ENCODE measurements at places on chromosomes 3 and 15.

DNA sequence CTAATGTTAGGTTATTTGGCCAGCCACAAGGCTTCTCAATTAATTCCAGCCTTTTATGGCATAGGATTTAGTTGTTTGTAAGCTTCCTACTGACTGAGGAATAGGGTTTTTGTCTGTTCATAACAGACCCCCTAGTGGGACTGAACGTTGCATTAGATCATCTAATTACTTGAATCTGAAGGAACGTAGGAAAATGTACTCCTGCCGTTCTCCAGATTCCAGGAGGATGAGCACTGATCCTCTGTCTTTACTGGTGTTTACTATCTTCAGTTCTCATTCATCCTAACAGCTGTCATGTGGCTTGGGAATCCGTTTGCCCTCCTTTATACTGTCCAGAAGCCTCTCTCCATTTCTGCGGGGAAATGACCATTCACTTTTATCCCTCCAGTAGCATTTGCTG lies 52.7 kb downstream of the RAD54L2 start:
- DNase-seq = no peak

DNA sequence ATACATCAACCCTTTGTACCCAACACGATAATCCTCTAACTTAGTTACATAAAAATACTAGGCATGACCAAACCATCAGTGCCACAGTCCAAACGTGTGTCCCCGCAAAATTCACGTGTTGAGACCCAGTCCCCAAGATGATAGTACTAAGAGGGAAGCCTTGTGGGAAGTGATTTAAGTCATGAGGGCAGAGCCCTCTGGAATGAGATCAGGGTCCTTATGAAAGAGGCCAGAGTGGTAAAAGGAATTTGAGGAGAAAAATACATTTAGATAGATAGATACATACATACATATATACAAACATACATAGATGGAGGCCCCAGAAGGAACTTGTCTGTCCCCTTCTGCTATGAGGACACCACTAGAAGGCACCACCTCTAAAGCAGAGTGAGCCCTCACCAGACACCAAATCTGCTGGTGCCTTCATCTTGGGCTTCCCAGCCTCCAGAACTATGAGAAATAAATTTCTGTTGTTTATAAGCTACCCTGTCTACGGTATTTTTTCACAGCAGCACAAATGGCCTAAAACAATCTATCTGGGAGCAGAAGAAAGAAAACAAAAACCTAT lies 8.0 kb downstream of the TBC1D2B start:
- DNase-seq = no peak

DNA sequence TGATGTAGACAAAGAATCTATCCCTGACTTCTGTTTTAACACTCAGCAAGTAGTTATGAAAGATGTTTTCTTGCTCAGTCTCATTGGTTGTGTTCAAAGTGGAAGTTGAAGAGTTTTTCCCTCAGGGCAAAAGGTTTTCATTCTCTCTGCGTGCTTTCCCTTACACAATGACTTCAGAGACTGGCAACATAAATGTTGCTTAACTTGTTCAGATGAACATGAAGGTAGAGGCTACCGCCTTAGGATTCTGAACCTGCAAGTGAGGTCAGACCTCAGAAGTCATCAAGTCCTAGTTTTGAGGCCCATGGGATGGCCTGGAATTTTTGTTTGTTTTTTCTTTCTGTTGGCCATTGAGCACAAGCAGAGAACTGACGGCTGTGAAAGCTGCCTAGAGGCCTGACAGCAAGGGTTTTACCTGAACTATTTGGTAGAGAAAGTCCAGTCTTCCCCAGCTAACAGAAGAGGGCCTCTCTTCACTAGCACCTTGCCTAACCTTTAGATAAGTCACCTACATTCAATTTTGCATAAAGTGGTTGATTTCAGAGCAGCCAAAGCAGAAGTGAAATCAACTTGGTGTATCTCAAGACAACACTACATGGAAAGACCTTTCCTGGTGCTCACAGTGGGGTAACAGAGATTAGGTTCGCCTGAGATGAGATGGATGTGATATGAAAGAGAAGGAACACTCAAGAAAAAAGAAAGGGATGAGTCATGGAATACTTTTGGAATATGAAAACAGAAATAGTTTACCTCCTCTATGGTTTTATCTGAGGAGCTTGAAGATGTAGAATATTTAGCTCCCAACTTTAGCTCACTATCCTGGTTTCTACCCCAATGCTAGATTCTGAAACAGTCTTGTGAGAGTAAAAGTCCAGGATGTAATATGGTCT lies 53.6 kb upstream of the AP4E1 start:
- no peak for DNase-seq

- DNase-seq = no peak
Observed at GRCh38 chr3:19945969-19946831, 697 bp upstream of the RAB5A start.

GRCh38 chr3:58391156-58391865 lies 42.3 kb downstream of the PDHB start:
- DNase-seq = no peak

DNA sequence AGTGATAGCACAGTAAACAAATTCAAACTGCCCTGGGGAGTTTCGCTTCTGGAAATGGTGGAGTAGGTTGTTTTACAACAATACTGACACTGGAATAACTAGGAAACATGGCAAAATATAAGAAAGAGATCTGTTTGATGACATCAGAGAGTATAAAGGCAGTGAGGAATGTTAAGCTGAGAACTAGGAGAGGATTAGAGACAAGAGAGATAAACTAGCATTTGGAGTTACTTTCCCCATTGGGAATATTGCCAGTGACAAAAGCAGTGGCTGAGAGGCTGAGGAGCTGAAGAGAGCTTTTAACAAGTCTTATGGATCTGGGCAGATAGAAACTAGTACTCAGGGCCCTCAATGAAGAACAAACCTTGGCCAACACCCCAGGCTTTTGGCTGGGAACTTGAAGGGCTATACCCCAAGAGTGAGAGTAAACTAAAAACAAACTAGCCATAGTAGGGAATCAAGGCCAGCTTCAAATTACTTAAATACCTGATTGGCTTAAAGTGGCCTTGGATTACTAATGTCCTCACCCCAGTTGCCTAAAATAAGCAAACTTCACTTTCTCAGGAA lies 280.4 kb downstream of the KLF13 start:
- DNase-seq = no peak

- DNase-seq = no peak
Observed at GRCh38 chr3:172043233-172043632, 3.9 kb downstream of the FNDC3B start.

- no peak for DNase-seq
Observed at GRCh38 chr3:155161640-155162292, 81.6 kb downstream of the MME start.

DNA sequence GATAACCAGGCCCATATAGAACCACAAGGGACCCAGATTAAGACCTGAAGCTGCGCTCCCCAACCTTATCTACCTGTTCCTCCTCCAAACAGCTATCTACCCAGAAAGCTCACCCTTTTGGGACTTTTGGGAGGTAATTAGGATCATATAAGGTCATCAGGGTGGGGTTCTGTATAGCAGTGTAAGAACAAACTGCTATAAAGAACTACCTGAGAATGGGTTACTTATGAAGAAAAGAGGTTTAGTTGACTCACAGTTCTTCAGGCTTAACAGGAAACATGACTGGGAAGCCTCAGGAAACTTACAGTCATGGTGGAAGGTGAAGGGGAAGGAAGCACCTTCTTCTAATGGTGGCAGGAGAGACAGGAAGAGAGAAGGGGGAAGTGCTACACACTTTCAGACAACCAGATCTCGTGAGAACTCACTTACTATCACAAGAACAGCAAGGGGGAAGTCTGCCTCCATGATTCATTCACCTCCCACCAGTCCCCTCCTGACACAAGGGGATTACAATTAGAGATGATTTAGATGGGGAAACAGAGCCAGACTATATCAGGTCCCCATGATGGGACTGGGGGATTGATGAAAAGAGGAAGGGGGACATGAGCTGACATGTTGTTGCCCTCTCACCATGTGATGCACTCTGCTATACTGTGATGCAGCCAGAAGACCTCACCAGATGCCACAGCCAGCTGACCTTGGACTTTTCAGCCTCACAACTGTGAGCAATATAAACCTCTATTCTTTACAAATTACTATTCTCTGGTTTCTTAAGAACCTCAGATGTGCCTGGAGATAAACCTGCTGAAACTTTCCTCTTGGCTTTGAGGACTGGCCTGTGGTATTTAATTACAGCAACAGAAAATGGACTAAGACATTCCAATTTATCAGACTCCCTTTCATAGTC lies 15.3 kb upstream of the FMN1 start:
- DNase-seq = no peak

DNA sequence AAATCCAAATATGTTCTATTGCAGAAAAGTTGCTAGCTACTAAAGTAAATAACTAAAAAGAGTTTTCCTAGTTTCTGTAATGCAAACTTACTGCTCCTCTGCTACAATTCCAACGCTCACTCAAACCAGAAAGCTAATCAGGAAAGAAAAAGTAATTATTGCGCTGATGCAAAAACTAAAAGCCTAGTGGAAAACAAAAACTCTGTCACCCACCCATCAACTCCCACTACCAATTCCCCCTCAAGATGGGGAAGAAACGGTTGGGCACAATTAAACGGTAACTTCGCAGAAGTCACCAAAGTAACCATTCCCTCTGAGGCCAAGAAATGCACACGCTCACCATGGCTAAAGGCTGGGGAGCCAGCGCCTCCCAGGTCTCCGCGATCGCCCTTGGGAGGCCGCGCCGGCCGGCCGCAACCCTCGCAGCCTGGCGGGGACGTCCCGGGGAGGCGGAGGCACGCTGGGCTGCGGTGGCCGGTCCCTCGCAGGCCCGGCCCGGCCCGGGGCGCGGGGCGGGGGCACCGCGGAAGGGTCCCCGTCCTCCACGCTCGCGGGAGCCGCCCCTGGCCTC lies 684 bp downstream of the SLTM start:
- no peak for DNase-seq

GRCh38 chr3:194682189-194682693 lies 3.4 kb upstream of the FAM43A start:
- DNase-seq = no peak

DNA sequence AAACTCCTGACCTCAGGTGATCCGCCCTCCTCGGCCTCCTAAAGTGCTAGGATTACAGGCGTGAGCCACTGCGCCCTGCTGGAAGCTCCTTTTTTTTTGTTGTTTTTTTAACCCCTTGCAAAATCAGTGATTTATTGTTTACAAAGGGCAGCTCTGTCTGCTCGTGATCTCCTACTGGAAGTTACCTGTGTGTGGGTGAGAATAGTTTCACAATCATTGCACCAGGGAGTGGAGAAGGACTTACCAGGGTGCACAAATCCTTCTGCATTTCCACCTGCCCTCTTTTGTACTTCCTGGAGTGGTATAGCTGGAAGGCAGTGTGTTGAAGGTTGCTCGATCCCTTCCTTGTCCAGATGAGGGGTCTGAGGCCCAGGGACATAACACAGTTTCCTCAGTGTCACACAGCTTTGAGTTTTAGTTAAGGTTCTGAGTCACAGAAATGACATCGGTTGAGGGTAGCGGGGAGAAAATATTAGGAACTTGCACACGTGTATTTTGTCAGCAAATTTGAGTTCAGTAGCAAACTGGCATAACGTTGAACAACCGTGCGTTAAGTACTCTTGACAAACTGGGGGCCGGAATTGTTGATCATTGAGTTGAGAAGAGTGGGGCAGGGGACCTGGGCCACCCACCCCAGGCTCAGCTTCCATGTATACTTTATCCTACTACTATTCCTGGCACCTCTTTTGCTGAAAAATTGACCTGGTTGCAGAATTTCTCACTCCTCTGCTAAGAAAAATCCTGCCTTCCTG lies 11.3 kb upstream of the TRAK1 start:
- DNase-seq = no peak

GRCh38 chr3:160027541-160028195 lies 39.0 kb downstream of the IL12A start:
- no peak for DNase-seq

DNA sequence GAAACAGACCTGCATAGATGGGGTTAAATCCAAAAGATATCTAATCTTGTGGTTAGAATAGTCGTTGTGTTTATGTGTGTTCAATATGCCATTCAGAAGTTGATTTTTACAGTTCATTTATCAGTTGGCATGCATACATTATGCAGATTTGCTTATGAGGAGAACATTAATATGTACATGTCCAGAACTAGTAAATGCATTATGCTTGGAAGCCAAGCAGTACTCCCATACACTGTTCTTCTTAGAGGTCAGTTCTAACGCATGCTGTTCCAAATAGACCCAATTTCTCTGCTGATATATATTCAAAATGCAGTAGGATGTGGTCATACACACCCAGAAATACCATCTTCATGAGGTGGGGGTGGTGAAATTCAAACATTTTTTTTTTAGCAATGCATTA lies 956 bp downstream of the FGF12 start:
- DNase-seq = no peak

DNA sequence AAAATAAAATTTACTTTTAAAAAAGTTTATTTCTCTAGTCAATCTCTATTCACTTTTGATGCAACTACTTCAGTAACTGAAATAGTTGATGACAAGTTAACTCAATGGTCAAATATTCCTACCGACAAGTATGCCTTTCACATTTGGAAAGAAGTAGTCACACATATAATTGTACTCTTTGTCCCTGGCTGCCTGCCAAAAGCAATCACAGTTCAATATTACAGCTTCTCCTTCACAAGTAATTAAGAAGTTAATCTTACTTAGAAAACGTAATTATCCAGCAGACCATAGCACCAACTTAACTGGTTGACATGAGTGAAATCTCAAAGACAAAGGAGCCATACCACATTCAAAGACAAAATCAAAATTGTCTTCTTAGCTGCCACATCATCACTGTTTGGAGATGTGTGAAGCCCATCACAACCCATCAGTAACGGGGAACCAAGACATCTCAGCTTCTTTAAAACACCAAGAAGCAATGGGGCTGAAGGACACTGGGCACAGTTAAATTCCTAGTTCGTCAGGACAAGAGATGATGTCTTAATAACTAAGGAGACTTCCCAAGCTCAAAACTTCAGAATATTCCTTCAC lies 86.1 kb downstream of the PLCH1 start:
- DNase-seq = no peak

DNA sequence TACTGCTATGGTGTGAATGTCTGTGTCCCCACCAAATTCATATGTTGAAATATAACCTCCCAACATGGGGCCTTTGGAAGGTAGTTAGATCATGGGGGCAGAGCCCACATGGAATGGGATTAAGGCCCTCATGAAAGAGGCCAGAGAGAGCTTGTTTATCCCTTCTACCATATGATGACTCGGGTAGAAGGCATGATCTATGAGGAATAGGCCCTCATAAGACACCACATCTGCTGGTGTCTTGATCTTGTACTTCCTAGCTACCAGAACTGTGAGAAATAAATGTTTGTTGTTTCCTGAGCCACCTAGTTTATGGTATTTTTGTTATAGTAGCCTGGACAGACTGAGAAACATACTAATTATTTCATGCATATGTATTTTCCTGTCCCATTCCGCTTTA lies 51.9 kb downstream of the WWTR1 start:
- DNase-seq = no peak

DNA sequence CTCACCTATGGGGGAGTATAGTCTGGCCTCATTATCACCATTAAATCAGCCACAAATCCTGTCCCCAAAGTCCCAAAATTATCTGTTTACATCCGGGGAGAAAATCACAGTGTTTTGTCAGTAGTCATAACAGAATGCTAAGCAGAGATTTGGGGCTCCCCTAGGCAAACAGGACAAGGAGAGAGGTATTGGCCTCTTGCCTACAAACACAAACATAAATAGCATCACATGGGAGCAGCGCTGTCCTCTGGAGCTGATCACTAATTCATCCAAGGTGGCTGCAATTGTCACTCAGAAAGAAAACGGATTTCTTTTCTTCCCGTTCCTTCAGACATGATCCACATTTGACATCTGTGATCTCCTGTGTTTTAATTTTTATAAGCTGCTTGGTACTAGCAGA lies 1028.1 kb downstream of the NTRK3 start:
- DNase-seq = no peak
